Stimulated activated CD8-positive, alpha-beta memory T cell treated with anti-CD3 and anti-CD28 coated beads, Interleukin-4, amount 100 ng/mL, for 24 hours (primary cell): ENCODE measurements at places on chromosomes 7 and 10.

DNA sequence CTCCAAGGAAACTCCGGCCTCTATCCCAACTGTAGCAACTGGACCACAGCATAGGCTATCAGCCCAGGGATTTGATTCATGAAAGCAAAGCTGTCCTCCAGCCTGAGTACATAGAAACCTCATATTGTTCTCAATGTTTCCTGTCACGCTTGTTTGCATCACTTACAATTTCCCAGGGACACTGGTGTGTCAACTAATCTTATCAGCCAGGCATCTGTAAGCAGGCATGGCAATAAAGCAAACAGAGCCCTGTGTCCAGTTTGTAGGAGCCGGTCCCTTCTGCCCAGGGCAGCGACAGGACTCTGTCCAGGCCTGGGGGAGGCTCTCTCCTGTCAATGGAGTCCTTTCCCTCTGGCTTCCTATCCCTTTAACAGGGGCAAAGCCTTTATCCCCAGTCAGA, 23.0 kb upstream of the CDHR3 start:
- no peak for DNase-seq

DNA sequence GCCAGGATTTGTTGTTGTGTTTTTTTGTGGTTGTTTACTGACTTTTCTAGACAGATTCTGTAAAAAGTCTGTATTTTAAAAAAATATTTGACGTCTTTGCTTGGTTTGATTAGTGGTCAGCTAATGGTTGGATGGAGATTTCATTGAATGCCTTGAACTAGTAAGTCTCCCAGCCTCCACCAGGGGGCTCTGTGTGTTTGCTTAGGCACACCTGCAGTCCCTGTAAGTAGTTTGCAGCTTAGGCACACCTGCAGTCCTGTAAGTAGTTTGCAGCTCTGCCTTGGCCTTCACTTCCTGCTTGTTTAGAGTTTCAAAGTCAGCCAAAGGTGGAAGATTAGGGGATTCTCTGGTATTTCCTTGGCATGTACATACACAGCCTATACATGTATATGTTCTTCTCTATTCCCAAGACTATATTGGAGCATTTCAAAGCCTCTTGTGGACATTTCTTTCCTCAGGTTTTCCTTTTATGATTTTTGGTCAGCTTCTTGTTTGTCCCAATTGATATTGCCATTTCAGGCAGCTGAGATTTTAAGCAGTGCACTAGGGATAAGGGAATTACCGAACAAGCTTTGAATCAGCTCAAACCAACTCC, 101.6 kb downstream of the CCSER2 start:
- peak; percentile 39 for DNase-seq

DNA sequence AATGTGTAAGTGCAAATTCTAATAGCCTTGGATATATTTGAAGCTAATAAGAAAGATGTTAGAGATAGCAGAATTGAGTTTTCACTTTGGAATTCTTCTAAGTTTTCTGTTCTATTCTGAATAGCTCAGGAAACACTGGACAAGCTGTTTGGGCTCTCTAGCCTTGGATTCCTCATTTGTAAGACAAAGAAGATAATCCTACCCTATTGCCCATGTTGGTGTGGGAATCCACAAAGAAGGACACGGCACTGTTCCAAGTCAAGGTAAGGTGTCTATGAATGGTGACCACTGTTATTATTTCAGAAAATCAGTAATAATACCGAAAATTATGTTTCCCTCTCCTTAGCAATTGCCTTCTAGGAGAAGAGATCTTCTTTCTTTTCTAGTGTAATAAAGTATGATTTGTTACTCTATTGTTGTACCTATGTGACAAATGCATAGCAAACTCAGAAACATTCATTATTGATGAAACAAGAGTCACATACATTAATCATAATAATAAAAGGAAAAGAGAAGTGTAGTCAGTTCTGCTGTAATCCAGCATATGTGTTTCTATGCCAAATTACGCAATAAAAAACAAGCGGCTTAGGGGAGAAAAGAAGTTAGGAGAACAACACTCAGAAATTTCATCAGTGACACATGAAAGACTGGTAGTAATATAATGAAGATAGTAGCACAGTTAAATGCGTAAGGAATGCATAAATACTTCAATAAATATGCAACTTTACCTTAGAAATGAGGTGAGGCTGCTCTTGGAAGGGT, 1012.3 kb upstream of the PHF14 start:
- no peak for DNase-seq

- DNase-seq, result no peak
Measured at GRCh38 chr7:71264005-71264404, 132.1 kb downstream of the GALNT17 start.

- no peak for DNase-seq
Measured at GRCh38 chr7:19958309-19958896, 185.0 kb upstream of the TMEM196 start.

- no peak for DNase-seq
Measured at GRCh38 chr10:57579926-57580325, 687.8 kb downstream of the IPMK start.

DNA sequence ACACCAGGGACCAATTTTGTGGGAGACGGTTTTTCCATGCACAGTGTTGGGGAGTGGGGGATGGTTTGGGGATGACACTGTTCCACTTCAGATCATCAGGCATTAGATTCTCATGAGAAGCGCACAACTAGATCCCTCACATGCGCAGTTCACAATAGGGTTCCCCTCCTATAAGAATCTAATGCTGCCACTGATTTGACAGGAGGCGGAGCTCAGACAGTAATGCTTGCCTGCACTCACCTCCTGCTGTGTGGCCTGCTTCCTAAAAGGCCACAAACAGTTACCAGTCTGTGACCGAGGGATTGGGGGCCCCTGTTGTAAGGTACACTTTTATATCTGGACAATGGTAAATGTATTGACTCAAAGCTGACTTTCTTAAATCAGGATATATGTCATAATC, 45.6 kb upstream of the TRIL start:
- no peak for DNase-seq

GRCh38 chr10:90856261-90856660, 1.6 kb downstream of the HTR7 start:
- no peak for DNase-seq

GRCh38 chr10:12077580-12078180, 8.9 kb downstream of the DHTKD1 start:
- DNase-seq, result no peak

- DNase-seq, result no peak
Measured at GRCh38 chr10:96211764-96212163, 59.6 kb downstream of the BLNK start.

DNA sequence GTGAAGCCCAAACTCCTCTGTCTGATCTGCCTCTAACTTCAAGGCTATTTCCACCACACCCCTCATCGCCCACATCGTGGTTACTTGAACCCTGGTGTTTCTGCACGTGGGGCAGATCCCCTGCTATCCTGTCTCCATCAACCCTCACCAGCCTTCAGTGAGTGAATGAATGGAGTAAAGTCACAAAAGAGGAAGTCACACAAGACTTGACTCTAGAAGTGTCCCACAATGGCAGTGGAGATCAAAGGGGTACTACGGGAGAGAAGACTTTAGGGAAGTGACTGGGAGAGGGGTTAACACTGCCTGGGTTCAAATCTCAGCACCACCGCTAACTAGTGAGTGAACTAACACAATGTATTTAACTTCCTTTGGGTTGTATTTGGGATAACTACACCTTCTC, 85.9 kb downstream of the COBL start:
- no peak for DNase-seq

- DNase-seq, result no peak
Measured at GRCh38 chr10:86282664-86283465, 83.7 kb downstream of the GRID1 start.

DNA sequence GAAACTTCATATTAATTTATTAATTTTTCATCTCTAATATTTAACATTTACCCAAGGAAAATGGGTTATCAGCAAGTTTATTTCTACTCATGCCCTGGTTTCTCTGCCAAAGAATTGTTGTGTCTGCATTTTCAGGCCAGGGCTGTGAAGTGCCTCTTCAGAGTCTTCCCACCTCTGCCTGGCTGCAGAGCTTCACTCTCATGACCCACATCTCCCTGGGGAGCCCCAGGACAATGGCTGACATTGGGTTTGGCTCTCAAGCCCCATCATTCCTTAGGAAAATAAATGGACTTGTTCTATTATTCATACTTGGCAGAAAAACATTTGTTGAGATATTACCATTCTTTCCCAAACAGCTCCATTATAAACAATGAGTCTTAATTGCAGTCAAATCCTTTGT, 30.3 kb downstream of the CACNA2D1 start:
- DNase-seq, result no peak
